RWPE1 (cell line): ENCODE measurements at places on chromosomes 1 and 21.

DNA sequence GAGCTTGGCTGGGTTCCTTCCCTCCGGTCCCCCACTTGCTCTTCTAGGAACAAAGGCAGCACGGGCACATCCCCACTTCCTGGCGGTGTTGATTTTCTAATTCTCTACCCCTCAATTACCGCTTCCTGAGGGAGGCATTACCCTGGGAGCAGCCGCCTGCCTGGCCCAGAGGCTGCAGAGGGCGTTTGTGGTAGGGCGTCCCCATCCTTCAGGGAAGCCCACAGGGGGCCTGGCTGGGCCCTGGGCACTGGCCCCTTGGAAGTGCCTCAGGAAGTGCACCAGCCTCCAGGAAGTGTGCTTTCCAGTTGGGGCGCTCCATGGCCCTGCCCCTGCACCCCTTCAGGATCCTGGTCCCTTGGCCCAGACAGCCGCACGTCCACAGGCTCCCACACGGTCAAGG lies 42.1 kb upstream of the CASZ1 start:
- DNase-seq, result no peak

DNA sequence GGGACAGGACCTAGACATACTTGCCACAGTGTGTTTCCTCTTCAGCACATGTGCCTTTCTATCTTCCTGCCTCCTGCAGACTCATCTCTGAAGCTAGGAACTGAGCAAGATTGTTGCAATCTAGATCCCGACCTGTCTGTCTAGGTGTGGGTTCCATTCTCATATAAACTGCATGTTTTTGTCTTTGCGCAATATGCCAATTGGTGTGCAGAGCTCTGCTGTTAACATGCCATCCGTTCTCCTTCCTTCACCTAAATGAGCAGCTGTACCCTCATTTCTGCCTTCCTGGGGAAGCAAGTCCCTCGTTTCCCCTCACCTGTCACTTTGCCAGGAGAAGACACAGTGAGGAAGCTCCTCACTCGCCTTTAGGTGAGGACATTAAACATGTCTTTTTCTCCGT lies 55.5 kb downstream of the SLC35F3 start:
- DNase-seq, result no peak

DNA sequence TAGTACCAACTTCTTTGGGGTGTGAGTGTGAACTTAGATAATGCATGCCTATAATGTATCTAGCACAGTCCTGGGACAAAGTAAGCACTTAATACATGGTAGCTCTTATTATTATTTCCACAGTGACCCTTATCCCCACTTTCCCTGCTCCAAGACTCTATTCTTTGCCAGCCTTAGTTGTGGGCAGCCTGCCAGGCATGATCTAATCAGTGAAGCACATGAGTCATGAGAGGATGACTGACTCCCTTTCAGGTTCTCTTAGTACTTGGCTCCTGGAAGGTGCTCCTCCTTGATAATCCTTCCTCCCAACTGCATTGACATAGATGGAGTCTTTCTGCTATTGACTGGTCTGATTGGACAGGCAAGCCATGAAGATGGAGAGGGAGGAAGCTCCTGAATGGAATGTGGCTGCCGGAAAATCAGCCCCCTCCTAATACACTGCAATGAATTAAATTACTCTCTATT lies 17.4 kb upstream of the GNG12 start:
- DNase-seq, result peak; percentile 86

- no peak for DNase-seq
These were observed 4.4 kb downstream of the PCAT6 start for GRCh38 chr1:202815120-202815519.

- DNase-seq, result no peak
These were observed 4.4 kb downstream of the ELOVL1 start for GRCh38 chr1:43363283-43363934.

- DNase-seq, result no peak
These were observed 126.1 kb upstream of the KIAA0040 start for GRCh38 chr1:175318633-175319032.

DNA sequence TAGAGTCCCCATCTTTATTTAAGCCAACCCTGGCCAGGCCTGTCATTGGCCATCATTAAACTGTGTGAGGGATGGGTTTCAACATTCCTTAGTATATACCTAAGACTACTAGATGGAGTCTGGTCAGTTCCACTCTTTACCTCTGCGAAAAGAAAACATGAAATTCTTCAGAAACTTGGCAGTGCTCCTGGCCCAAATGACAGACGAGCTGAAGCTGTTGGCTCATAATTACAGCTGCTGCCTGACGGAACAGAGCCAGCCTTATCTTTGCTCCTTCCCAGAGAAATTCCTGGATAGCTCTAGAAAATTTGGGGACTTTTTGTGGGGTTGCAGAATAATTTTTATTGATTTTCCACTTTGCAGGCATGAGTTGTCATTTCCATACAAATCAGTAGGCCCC lies 30.4 kb downstream of the NPHS2 start:
- DNase-seq, result no peak

DNA sequence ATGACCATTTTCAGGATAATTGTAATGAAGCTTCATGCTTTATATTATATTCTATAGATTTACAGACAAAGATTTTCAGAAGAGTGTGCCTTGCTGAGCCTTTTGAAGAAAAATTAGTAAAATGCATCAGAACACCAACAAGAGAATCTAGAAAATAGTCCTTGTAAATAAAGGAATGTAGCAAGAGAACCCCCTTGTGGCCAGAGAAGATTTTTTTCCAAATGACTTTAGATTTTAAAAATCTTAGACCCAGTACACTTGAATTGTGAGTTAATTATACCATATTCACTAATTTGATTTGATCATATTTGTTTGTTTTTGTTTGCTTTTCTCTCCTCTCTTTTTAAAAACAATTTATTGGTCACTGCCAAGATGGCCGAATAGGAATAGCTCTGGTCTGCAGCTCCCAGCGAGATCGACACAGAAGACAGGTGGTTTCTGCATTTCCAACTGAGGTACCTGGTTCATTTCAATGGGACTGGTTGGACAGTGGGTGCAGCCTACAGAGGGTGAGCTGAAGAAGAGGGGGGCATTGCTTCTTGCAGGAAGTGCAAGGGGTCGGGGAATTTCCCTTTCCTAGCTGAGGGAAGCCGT lies 12.8 kb upstream of the IFI44L start:
- peak; percentile 51 for DNase-seq

DNA sequence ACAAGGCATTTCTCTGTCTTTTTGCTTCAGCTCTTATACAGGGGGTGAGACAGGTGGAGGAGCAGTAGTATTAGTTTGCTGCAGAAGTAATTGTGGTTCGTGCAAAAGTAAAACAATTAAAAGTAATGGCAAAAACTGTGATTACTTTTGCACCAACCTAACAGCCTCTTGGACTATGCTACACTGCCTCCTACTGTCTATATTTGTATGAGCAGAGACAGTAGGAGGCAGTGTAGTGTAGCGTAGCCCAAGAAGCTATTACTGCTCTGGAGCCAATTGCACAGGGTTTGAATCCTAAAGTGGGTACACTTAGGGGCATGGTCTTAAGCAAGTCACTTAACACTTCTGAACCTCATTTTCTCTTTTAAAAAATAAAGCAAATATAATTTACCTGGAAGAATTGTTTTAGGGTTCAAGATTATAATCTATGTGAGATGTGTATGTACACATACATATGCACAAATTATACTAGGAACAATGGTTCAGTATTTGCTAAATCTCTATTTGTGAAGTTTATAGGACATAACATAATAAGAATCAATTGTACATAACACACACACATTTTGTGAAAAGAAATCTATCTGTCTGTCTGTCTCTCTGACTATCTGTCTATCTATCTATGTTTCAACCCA lies 103.8 kb downstream of the BRINP3 start:
- DNase-seq, result no peak

GRCh38 chr1:165052431-165052830 lies 304.1 kb downstream of the LMX1A start:
- no peak for DNase-seq

GRCh38 chr1:30009720-30010119 lies 713.7 kb downstream of the MATN1 start:
- DNase-seq, result no peak

DNA sequence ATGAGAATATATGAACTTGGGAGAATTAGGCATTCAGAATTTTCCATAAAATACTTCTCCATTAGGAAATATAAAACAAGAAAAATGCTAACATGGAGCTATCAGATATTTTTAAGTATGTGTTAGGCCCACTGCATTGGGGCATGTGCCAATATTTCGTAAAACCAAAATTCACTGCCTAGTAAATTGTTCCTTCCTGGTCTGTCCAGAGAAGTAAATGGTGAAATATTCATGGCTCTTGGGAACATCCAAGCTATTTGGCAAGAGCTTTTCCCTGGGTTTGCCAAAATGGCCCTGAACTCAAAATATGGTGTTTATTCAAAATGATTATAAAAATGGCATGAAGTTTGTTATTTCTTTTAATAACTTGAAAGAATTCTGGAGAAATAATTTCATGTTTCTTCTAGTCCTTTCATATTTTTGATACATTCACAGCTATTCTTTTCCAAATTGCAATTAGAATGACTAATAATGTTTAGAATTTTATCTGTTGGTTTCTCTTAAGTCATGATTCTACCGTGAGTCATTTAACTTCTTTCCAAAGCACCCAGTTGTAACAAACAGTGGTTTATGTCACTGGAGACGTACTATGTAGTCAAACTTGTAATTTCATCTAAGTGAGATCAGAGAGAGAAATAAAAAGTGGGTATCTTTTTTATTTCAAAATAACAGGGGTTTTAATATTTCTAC lies 25.7 kb upstream of the SLC19A2 start:
- DNase-seq, result peak; percentile 75

DNA sequence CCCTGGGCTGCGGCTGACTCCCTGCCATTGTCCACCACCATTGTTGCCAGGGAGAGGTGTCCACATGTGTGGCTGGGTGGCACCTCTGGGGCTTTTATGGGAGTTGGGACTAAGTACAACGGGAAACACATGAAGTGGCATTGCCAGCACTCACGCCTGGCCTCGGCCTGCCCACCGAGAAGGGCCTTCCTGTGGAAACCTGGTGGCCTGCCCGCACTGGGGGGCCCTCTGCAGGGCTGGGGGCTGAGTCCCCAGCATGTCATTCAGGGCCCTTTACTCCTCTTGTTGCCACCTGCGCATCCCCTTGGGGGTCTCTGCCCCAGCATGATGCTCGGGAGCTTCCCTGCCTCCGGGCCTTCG lies 35.5 kb upstream of the RUNX3 start:
- DNase-seq, result no peak

DNA sequence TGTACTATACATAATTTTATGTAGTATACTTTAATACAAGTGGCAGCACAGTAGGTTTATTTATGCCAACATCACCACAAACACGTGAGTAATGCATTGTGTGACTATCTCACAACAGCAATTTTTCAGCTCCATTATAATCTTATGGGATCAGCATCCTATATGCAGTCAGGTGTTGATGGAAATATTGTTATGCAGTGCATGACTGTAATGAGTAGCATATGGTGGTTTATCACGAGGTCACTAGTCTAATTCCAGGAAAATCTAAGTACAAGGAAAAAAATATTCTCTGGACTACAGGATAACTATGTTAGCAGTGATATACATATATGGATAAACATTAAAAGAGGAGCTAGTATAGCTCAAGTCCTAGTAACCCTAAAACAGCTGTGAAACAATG lies 69.0 kb downstream of the ATP1B1 start:
- DNase-seq, result no peak

- no peak for DNase-seq
These were observed 68.1 kb downstream of the URB2 start for GRCh38 chr1:229694053-229694693.

- peak; percentile 46 for DNase-seq
These were observed 12.8 kb upstream of the LMX1A start for GRCh38 chr1:165369255-165369848.

GRCh38 chr1:2344121-2344681 lies 47.2 kb downstream of the MORN1 start:
- DNase-seq, result peak; percentile 34

GRCh38 chr1:65395887-65396612 lies 24.4 kb upstream of the LEPR start:
- no peak for DNase-seq
